ENCODE measurements at places on chromosomes 7 and 10.

GRCh38 chr7:7696458-7697119 is 21.8 kb downstream of the RPA3 start:
- no peak for ATAC-seq

- ATAC-seq, result no peak
Measured at GRCh38 chr7:122136078-122136477, 8.0 kb downstream of the AASS start.

GRCh38 chr7:66627881-66628360 is 760 bp upstream of the KCTD7 start:
- peak; percentile 3 for ATAC-seq

- ATAC-seq, result no peak
Measured at GRCh38 chr10:122774231-122774630, 71.4 kb downstream of the CUZD1 start.

GRCh38 chr10:59464483-59464882 is 102.1 kb upstream of the FAM13C start:
- no peak for ATAC-seq
